Colonic mucosa (tissue), 4 donors: ENCODE measurements at places on chromosomes 2 and 18.

GRCh38 chr2:200640901-200641300 is 55.1 kb downstream of the AOX1 start:
- H3K27ac ChIP-seq = no peak overlapping the region
- no peak for DNase-seq
- no peak overlapping the region for H3K4me3 ChIP-seq
- H3K27me3 ChIP-seq = no peaks in the 10 kb centered on the region

DNA sequence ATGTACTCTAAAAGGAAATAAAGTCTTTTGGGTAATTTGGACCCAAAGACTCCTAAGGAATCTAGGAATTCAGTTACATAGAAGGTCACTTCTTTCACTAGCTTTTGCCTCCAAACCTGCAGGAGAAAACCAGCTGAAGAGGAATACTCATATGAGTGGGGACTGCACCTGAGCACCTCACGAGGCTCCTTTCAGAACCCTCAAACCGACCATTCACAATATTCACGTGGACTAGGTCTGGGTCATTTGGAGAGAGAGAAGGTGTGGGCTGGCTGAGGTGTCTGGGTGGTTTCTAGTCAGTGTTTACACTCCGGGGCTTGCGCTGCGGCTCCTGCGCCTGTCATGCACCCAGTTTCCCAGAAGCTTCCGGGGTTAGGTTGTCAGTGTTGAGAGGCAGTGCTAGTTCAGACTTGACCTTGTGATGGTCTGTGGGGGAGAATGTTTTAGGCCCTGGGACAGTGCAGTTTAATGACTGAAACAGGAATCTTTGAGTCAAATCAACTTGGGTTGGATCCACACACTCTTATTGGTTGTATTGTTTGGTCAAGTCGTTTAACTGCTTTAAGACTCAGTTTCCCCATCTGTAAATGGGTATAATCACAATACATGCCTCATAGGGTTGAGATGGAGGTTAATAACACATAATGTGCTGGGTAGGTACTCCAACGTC is 78.4 kb downstream of the LIMS1 start:
- H3K4me3 ChIP-seq = no peak overlapping the region
- no peaks in the 10 kb centered on the region for H3K36me3 ChIP-seq
- peak overlapping the region; percentile 34 for H3K27ac ChIP-seq

DNA sequence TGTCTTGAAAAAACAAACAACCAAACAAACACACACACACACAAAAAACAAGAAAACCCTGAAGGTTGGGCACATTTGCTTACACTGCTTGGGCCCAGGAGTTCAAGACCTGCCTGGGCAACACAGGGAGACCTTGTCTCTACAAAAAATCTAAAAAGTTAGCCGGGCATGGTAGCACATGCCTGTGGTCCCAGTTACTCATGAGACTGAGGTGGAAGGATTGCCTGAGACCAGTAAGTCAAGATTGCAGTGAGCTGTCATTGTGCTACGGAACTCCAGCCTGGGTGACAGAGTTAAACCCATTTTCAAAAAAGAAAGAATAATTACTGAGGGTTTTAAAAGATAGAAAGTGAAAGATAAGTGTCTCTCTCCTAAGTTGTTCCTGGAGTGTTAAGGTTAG is 103.4 kb downstream of the MBD5 start:
- DNase-seq = no peak
- no peak overlapping the region for H3K4me3 ChIP-seq
- H3K27me3 ChIP-seq = no peaks in the 10 kb centered on the region
- no peaks in the 10 kb centered on the region for H3K36me3 ChIP-seq
- H3K4me1 ChIP-seq = no peaks in the 10 kb centered on the region
- no peak overlapping the region for H3K27ac ChIP-seq

DNA sequence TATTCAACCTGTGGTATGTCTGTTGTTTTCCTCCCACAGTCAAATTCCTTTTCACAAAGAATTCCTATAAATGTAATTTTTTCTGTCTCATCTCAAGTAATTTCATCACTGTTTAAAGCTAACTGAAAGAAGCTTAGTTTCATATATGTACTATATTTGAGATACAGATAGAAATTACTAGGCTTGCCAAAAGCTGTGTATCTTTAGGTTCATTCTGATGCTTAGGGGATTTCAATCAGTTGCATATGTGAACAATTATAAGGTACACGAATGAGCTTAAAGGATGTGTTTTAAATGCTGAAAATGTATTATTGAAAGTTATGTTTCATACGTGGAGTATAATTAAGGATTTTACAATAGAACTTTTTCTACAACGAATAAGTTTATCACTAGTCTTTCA is 59.2 kb upstream of the DSG1 start:
- no peaks in the 10 kb centered on the region for H3K27me3 ChIP-seq
- H3K4me1 ChIP-seq = no peaks in the 10 kb centered on the region
- H3K4me3 ChIP-seq = no peak overlapping the region
- no peaks in the 10 kb centered on the region for H3K36me3 ChIP-seq
- no peak for DNase-seq

DNA sequence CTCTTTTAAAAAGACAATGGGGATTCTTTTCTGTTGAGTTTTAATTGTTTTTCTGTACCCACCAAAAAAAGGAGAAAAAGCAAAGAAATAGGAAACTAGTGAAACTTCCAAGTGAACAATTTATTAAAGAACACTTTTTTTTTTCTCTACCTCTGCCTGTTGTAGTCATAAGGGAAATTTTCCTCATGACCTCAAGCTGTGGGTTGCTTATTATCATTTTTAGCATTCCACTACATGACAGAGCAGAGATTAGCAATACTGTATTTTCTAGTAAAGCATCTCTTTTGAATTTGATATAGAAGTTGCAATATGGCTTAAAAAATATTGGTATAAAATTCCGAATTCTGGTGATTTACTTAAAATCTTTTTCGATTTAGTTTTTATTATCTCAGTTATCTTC is 87.9 kb upstream of the LRRTM1 start:
- H3K36me3 ChIP-seq = no peaks in the 10 kb centered on the region
- no peak for DNase-seq
- H3K27me3 ChIP-seq = no peaks in the 10 kb centered on the region
- H3K4me1 ChIP-seq = no peaks in the 10 kb centered on the region
- H3K27ac ChIP-seq = no peak overlapping the region
